ENCODE measurements at places on chromosomes 4 and X.

DNA sequence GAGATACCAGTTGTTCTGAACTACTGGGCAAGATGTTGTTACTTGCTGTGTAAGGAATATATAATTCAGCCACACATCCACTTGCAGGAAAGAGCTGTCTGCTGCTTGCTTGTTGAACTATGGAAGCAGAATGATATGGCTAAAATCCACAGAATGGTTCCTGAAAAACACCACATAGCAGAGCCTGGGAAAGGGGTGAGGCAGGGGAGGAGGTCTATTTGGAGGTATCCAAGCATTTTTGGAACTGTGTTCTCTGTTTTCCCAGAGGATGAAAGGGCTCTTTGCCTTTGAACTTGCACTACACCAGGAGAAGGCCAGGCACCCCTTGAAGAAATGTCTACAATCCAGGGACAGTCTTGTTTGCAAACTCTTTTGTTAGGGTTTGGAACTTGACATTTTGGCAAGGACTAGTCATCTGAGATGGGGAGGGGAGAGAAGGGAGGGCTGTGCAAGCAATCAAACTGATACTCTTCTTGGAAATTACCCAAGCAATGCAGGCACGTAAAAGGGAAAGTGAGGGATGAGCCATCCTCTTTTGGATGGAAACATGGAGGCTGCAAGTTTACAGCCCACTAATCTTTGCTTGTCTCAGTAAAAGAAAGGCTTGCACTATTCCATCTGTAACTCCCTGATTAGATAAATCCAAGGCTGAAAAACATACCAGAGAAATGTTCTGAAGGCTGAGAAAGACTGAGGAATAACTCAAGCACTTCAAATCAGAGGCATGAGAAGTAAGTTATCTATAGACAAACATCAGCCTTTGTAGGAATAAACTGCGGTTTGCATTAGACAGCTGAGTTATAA, 141.0 kb downstream of the TSPAN5 start:
- DNase-seq: no peak

GRCh38 chr4:23779422-23779821, 110.4 kb downstream of the PPARGC1A start:
- no peak for DNase-seq

DNA sequence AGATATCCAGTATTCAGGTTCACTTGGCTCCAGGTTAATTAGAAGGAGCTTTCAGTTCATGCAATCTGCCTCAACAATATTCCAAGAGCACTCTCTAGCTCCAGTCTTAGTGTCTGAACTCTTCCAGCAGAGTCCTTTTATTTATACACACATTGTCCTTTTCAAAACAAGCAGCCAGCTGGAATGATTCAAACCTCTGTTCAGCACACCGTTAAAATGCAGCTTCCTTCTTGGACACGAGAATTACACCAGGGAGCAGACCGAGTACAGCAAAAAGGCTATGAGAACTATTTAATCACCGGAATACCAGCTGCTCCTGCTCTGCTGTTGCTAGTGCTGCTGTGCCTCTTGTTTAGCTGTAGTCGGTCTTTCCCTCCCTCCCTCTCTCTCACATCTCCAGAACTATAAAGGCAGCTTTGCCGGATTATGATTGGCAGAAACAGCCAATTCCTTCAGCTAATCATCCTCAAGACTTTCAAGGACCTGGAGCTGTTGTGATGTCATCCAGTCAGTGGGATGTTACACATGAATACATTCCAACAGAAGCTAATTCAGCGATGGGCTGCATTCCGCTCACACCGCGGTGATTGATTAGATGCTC, at the start of gene NDST4:
TSS of gene NDST4 (minus strand) at position 115 of the 601 bp plus-strand sequence. CDS start 36,584 bp downstream, outside the sequence.
- DNase-seq: peak; percentile 88

GRCh38 chrX:129239371-129239770, 283.9 kb downstream of the SMARCA1 start:
- no peak for DNase-seq

DNA sequence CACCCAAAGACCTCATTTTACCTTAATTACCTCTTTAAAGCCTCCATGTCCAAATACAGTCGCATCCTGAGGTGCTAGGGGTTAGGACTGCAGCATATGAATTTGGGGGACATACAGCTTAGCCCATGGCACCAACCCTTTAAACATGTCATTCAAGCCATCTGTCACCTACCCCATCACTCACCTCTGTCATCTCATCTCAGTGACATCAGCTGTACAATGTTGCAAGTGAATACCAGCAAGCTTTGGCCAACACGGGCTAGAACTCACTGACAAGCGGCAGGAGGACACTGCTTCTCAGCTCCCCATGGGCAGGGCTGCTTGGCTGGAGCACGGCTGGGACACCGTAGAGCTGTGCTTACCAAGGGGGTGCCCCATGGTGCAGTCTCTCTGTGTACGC, 107.5 kb downstream of the STK32B start:
- no peak for DNase-seq

- DNase-seq: no peak
These were observed 250.0 kb downstream of the ARHGAP24 start for GRCh38 chr4:85724791-85725563.

DNA sequence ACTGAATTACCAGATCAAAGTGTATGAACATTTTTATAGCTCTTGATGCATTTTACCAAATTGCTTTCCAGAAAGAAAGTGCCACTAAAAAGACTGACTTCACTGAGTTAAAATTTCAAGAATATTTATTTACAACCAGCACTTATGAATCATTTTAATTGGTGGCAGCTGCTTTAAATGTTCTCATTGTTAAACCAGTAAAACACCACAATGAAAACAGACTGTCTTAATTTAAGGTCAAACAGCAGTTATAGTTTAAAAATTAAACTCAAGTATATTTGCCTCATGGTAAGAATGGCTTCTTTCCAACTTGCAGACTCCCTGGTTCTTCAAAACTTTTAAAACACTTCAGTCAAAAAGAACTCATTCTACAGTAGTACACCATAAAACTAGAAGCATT, 36.9 kb downstream of the AMMECR1 start:
- no peak for DNase-seq

GRCh38 chr4:182257503-182257902, 14.3 kb downstream of the TENM3 start:
- DNase-seq: no peak

- DNase-seq: no peak
These were observed 4.8 kb upstream of the SH2D1A start for GRCh38 chrX:124341396-124342132.

DNA sequence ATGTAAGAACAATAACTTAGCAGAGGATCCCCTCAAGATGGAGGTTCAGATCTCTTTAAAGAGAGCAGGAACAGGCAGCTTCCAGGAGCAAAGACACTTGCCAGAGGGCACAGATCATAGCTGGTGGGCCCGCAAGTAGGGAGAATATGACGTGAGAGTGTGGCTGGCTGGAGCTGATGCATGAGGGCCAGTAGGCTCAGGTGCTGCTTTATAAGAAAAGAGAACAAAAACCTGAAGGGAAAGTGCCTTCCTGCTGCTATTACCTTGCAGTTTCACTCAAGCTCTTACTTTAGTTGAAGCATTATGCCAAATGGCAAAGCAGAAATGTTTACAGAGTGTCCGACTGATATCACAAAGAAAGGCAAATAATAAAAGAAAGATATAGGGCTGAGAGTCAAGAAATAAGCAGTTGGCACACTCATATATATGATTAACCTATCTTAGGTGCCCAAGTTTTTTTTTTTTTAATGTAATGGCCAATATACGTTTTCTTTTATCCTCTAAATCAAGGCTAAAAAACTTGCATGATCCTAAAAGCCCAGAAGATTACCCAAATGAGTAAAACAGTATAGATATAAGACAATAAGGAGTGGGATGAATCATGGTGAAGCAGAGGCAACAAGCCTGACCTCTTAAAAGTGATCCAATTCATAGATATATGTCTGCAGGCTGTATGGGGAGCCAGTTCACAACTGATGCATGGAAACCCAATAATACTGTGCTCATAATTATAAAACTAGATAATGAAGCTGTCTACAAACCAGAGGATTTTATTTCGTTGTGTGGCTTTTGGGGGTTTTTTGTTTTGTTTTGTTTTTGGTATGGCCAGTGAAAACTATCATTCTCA, 12.6 kb downstream of the NR0B1 start:
- no peak for DNase-seq

DNA sequence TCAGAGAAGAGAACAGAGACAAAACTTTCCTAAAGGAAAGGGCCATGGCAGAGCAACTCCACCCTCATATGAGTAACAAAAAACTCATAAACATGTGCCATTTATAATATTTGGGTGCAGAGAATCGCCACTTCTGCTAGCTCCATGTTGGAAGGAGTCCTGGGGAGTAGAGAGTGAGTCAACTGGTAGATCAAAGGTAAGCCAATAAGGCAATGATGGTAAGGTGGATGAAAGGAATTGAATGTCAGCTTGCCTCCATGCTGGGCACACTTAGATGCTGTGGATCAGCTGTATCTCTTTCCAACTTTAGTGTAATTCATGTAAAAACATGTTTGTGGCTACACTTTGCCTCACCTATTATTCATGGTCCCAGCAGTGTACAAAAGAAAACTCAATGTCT, 4.7 kb downstream of the QRFPR start:
- no peak for DNase-seq

DNA sequence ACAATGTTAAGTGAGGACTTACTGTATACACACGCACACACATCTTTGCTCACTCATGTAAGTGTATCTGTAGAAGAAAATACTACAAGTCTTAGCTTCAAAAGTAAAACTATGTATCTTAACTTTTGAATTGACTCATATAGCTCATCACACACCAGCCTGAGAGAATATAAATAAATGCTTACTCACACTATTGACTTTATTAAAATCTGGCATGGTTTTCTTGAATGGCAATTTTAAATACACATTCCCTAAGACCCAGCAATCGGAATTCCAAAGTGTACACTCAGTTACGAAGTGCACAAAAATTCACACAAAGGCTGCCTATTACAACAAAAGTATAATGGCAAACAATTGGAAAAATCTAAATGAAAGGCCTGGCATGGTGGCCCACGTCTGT, 2.0 kb downstream of the ERCC6L start:
- no peak for DNase-seq

DNA sequence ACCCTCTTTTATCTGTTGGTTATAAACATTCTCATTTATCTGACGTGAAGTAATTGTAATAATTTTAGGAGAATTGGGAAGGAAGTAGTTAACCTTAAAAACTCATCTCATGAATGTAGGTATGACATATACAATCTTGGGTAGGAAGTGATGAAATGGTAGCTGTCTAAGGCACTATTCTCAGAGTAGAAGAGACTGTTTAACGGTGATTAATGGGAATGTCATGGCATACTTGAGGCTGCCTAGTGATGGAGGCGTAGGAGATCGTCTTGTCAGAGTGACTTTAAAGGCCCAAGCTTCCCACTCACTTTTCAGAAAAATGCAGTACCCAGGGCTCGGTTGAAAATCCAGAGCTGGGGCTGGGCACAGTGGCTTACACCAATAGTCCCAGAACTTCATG, 19.4 kb upstream of the AGA start:
- no peak for DNase-seq

DNA sequence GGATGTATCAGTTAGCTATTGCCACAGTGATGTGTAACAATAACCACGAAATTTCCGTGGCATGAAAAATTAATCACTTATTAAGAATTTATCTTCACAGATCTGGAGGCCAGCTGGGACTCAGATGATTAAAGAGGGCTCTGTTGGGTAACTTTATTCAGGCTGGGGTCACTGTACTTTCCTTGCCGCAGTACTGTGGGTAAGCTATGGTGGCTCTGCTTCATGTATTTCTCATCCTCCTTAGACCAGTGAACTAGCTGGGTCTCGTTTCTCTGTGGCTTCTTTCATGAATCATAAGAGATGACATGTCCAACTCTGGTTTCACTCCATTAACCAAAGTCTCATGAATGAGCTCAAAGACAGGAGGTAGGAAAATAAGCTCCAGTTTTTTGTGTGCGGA, 13.5 kb downstream of the TEX13B start:
- DNase-seq: no peak

- DNase-seq: no peak
These were observed 244 bp downstream of the EIF2S3 start for GRCh38 chrX:24055043-24055356.

GRCh38 chrX:23374291-23374690, 39.6 kb downstream of the PTCHD1 start:
- no peak for DNase-seq

GRCh38 chr4:44017422-44017739, 431.2 kb downstream of the KCTD8 start:
- DNase-seq: no peak

- DNase-seq: no peak
These were observed 123.9 kb downstream of the NAA11 start for GRCh38 chr4:79201971-79202370.
